Sigmoid colon (tissue), 7 donors: ENCODE measurements at places on chromosomes 3 and 15. TPM values are rescaled to one million over a fixed set of nuclear protein-coding genes. Genes with fewer than 3 reads are reported as not detected.

GRCh38 chr3:133840055-133840737 is 34.6 kb downstream of the SRPRB start:
- DNase-seq: peak; percentile 19

Gene ZNF662
- total RNA-seq: 9.3 TPM

Gene FOXL2NB
- total RNA-seq: not detected

DNA sequence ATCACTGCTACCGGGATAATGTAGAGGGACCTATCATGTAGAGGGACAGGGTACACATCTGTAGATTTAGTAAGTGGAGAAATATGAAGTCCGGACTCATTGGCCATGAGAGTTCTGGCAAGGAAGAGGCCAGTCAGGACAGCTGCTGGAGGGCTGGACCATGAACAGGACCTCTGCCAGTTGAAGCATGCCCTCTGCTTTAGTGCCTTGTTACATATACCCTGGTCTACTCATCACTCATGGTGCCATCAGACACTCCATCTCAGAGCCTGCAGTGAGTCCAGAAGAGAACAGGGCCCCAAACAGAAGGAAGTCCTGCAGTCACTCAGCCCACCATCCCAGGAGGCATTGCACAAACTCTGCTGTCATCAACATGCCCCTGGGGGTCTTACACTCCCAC is 54.7 kb upstream of the CA12 start:
- DNase-seq: no peak

- DNase-seq: no peak
Measured at GRCh38 chr3:137062250-137062649, 104.5 kb downstream of the IL20RB start.

- DNase-seq: no peak
Measured at GRCh38 chr3:183300996-183301562, 48.0 kb downstream of the B3GNT5 start.

Gene HIGD2B
- not detected for total RNA-seq

GRCh38 chr15:27796405-27797320 is 302.5 kb downstream of the OCA2 start:
- no peak for DNase-seq

GRCh38 chr15:71296315-71296679 is 181.0 kb downstream of the THSD4 start:
- no peak for DNase-seq
